ENCODE measurements at places on chromosomes 12 and 14. TPM values are rescaled to one million over a fixed set of nuclear protein-coding genes. Genes with fewer than 3 reads are reported as not detected.

DNA sequence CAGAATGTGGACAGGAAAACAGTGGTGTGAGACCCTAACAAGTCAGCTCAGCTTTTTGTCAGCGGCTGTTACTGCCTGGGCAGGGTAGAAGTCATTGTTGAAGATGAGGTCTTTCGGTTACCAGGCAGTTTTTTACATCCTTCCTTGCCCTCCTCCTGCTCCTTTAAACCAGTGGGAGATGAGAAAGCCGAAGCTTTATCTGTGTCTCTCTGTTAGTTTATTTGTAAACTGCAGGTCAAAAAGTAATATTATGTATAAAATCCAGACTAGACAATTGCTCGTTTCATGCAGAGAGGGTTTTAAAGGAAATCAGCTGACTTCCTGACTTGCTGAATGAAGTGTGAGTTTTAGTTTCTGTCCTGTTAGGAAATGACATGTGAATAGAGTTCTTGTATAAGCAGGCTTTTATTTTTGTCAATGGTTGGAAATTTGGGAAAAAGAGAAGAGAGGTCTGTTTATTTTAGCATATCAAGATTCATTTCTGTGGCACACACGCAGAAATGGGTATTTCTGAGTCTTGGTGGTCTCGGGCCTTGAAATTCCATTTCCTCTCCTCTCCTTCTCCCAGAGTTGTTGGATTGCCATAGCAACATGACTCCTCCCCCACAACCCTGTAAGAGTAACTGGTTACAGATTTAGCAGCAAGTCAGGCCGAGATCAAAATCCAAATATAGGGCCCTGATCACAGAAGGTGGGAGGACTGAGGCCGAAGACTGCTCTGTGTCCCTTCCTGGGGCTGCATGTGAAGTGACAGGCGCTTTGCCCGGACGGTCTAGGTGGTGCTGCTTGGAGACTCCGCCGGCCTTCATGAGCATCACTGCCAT, 60.8 kb downstream of the SAMD4A start:
- H3K27me3 ChIP-seq: no peaks in the 10 kb centered on the region
- H3K36me3 ChIP-seq: no peaks in the 10 kb centered on the region
- H3K27ac ChIP-seq: peak overlapping the region; percentile 91
- DNase-seq: no peak
- peak overlapping the region; percentile 79 for H3K4me3 ChIP-seq

DNA sequence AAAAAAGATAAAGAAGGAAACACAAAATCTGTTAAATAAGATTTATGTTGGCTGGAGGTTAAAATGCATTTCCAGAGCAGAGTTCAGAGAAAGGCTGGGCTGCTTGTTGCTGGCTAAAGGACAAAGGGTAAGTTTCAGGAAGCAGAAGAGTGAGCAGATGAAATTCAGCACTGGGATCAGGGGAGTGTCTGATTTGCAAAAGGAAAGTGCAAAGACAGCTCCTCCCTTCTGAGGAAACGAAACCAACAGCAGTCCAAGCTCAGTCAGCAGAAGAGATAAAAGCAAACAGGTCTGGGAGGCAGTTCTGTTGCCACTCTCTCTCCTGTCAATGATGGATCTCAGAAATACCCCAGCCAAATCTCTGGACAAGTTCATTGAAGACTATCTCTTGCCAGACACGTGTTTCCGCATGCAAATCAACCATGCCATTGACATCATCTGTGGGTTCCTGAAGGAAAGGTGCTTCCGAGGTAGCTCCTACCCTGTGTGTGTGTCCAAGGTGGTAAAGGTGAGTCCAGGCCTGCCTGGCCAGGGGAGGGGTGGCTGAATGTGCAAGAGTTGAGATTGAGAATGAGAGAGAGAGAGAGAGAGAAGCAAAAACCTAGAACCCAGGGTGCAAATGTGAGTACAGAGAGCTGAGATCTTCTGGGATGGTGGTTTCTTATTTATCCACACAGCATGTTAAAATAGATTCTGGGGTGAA, at the start of gene OAS1:
Gene OAS1, plus strand, starts transcription at position 251 of the 703 bp plus-strand sequence. Its CDS starts 78 bp downstream, at position 329.
- no peak for DNase-seq
- peak within 1 kb of the TSS; percentile 92 for H3K27ac ChIP-seq
- H3K4me3 ChIP-seq: peak within 1 kb of the TSS; percentile 88
- H3K36me3 ChIP-seq: peaks cover 33% of the 10 kb centered on the region

Gene MTERF2
- 9.4 TPM for total RNA-seq

- H3K4me1 ChIP-seq: no peaks in the 10 kb centered on the region
- H3K27me3 ChIP-seq: peaks cover 3% of the 10 kb centered on the region
- no peak for DNase-seq
- no peak overlapping the region for H3K27ac ChIP-seq
Observed at GRCh38 chr12:85405262-85405661, 125.2 kb downstream of the ALX1 start.

- H3K27ac ChIP-seq: no peak overlapping the region
- H3K36me3 ChIP-seq: no peaks in the 10 kb centered on the region
- H3K4me3 ChIP-seq: no peak overlapping the region
- no peaks in the 10 kb centered on the region for H3K27me3 ChIP-seq
- H3K4me1 ChIP-seq: no peaks in the 10 kb centered on the region
- no peak for DNase-seq
Observed at GRCh38 chr14:38755036-38755435, 348.0 kb downstream of the SEC23A start.

Gene PMCH
- total RNA-seq: not detected

Gene HSPB8
- not detected for total RNA-seq

DNA sequence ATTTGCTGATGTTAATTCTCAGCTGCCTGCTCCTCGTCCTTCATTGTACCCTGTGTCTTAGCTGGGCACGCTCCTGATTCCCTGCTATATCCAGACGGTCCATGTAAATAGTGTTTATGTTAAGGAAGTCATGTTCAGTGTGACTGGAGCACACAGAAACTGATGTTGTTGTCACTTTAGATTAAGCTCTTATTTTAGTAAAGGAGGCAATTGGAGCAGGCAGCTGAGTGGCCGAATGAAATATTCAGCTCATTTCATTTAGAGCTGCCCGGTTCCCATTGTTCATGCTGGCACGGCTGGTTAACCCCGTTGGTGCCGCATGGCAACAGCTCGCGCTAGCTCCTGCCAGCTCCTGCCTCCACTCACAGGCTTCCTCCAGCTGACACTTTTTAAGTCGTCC, 446.8 kb upstream of the SOX5 start:
- no peaks in the 10 kb centered on the region for H3K27me3 ChIP-seq
- H3K4me1 ChIP-seq: peaks cover 23% of the 10 kb centered on the region
- H3K27ac ChIP-seq: no peak overlapping the region
- H3K4me3 ChIP-seq: no peak overlapping the region
- peaks cover 4% of the 10 kb centered on the region for H3K36me3 ChIP-seq

DNA sequence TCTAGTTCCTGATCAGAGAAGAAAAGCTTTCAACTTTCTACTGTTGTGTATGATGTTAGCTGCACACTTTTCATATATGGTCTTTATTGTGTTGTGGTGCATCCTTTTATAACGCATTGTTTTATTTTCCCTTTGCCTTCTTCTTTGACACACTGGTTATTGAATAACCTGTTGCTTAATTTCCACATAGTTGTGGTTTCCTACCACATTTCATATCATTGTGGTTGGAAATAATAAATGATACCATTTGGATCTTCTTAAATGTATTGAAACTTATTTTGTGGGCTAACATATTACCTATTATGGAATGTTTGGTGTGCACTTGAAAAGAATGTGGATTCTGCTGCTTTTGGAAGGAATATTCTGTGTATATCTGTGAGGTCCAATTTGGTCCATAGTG, 64.9 kb downstream of the GPHN start:
- H3K27ac ChIP-seq: no peak overlapping the region
- H3K4me3 ChIP-seq: no peak overlapping the region
- H3K36me3 ChIP-seq: peaks cover 10% of the 10 kb centered on the region
- DNase-seq: no peak
- no peaks in the 10 kb centered on the region for H3K4me1 ChIP-seq

Gene UNC79
- 0.22 TPM for total RNA-seq

Gene PEBP1
- total RNA-seq: 102 TPM

Gene GPR132
- total RNA-seq: 48.5 TPM

Gene VEZT
- total RNA-seq: 47.2 TPM

- H3K27me3 ChIP-seq: no peaks in the 10 kb centered on the region
- no peak for DNase-seq
- H3K27ac ChIP-seq: no peak overlapping the region
- no peak overlapping the region for H3K4me3 ChIP-seq
- peaks cover 57% of the 10 kb centered on the region for H3K36me3 ChIP-seq
Observed at GRCh38 chr12:10701843-10702242, 21.3 kb downstream of the YBX3 start.

DNA sequence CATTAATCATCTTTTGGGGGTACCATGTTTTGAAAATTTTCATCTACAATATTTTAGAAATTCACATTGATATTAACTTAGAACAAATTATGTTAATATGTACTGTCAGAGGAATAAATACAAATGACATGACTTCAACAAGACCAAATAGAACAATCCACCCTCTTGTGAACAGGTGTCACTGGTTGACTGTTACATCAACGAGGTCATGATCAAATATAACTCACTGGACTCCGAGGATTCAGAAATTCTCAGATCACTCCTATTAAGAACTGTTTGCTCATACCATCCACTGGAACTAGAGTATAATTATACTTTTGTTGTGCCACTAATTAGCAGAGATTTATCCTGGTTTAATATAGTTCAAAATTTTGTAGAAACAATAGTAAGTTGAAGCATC, 318.8 kb downstream of the PRKD1 start:
- no peak for DNase-seq
- no peaks in the 10 kb centered on the region for H3K27me3 ChIP-seq
- H3K4me3 ChIP-seq: no peak overlapping the region
- no peak overlapping the region for H3K27ac ChIP-seq

- peaks cover 57% of the 10 kb centered on the region for H3K27me3 ChIP-seq
- no peaks in the 10 kb centered on the region for H3K36me3 ChIP-seq
Observed at GRCh38 chr12:10194160-10194670, 15.4 kb downstream of the TMEM52B start.

Gene ACSM4
- total RNA-seq: not detected

- H3K27ac ChIP-seq: no peak overlapping the region
- no peak overlapping the region for H3K4me3 ChIP-seq
- no peak for DNase-seq
Observed at GRCh38 chr12:70960484-70960883, 39.9 kb upstream of the PTPRR start.

- no peak overlapping the region for H3K4me3 ChIP-seq
- H3K4me1 ChIP-seq: peaks cover 5% of the 10 kb centered on the region
- H3K27ac ChIP-seq: no peak overlapping the region
- no peaks in the 10 kb centered on the region for H3K27me3 ChIP-seq
- no peak for DNase-seq
- no peaks in the 10 kb centered on the region for H3K36me3 ChIP-seq
Observed at GRCh38 chr14:61531465-61532122, 163.7 kb upstream of the HIF1A start.

DNA sequence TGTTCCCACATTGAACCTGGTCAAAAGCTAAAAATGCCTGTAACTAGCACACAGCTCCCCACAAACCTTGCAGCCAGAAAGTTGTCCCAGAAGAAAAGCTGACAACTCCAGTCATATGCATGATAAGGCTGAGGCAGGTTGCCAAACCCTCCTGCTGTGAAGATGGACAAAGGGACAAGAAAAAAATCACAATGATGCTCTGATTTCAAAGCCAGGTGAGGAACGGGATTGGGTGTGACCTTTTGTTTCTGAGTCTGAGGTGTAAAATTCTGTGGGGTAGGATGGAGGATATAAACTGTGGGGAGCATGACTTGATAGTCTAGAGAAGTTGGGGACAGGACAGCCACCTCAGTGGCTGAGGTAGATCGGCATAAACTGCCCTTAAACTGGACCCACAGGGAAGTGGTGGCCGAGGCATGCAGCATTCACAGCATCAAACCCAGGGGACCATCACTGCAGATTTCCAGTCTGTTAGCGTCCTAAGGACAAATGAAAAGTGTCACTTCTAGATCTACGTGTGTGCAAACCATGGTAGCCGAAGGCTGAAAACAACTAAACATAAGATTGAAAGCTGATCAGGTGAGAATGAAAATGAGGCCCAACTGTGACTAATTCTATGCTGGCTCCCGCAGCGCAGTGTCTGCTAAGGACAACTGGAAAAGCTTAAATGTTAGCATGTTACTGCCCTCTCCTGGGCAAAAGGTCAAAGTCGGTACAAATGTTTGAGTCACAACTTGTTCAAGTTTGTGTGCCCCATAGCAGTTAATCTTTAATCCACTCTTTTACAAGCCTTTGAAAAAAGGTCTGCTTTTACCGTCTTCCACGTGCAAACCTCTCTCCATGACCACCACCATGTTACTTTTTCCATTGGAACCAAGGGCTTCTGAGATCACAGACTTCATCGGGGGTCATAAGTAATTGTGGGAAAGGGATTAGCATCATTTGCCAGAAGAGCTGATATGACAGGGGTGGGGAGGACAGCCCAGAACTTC, 39.8 kb downstream of the GRIN2B start:
- peaks cover 20% of the 10 kb centered on the region for H3K27me3 ChIP-seq
- H3K4me3 ChIP-seq: no peak overlapping the region
- no peak for DNase-seq
- H3K4me1 ChIP-seq: peaks cover 7% of the 10 kb centered on the region
- H3K36me3 ChIP-seq: no peaks in the 10 kb centered on the region
- H3K27ac ChIP-seq: no peak overlapping the region

DNA sequence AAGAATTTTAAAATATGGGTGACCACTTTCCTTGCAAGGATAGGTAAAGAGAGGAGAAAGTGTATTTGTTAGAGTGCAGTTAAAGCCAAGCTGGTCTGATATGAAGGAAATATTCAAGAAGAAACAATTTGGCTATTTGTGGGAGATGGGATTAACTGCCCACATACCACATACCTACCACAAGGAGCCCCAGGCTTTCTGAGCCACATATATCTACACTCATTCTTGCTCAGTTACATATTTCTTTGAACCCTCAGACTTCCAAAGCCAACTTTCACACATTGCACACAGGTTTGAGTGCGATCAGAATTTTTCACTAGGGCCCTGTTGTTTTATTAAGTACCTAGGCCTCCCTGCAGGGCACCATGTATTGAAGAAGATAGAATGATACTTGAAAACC, 330.2 kb downstream of the ZFP36L1 start:
- no peaks in the 10 kb centered on the region for H3K36me3 ChIP-seq
- peaks cover 24% of the 10 kb centered on the region for H3K4me1 ChIP-seq

Gene MUCL1
- total RNA-seq: not detected

GRCh38 chr14:85125291-85125670, 404.7 kb upstream of the FLRT2 start:
- no peaks in the 10 kb centered on the region for H3K4me1 ChIP-seq
- H3K27me3 ChIP-seq: no peaks in the 10 kb centered on the region
- H3K27ac ChIP-seq: no peak overlapping the region
- no peak for DNase-seq

Gene PTPRO
- 20.0 TPM for total RNA-seq

Gene TXNDC16
- 3.9 TPM for total RNA-seq

Gene PLEKHA5
- total RNA-seq: 0.11 TPM

Measured in activated B cell treated with CpG ODN at 0.5 μM for 24 hours (primary cell).